ENCODE measurements at places on chromosomes 12 and 14.

DNA sequence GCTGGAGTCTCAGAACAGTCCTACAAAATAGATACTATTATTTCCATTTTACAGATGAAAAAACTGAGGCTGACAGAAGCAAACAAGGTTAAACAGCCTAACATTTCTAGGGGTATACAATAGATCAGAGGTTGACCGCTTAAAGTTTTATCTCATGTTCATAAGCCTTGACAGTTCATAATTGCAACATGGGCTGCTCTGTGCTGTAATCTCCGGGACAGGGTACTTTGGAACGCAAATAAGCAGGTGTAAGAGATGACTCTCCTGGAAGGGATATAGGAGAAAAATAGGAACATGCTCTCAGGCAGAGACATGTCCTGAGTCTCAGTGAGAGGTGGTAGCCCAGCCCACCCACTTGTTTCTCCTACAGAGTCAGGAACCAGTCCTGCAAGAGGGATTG, 72.8 kb upstream of the RBM19 start:
- no peak for DNase-seq

DNA sequence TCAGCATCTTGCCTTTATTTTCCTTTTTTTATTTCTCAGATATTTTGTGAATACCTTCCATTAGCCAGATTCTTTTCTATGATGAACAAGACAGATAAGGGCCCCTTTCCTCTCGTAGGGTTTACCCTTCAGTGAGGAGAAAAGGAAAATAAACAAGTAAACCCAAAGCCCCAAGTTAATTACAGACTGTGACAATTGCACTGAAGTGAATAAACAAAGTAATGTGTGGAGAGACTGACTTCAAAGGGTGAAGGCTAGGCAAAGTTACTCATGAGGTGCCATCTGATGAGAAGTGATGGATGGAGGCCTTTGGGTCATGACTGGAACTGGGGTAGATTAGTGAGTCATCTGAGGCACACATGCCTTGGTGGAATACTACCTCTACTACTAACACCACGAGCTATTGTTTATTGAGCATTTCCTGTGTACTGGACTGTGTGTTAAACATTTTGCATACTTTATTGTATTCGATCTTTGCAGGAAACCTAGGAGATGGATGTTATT, 143.4 kb upstream of the PRICKLE1 start:
- DNase-seq, result no peak

- DNase-seq, result no peak
Observed at GRCh38 chr12:13000616-13000924, 505 bp upstream of the HEBP1 start.

DNA sequence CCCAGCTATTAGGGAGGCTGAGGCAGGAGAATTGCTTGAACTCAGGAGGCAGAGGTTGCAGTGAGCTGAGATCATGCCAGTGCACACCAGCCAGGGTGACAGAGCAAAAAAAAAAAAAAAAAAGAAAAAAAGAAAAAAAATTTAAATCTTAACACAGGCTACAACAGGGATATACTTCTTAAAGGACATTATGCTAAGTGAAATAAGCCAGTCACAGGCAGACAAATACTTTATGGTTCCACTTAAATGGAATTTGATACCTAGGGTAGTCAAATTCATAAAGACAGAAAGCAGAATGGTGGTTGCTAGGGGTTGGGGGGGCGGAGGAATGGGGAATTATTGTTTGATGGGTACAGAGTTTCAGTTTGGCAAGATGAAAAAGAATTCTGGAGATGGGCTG, 14.8 kb upstream of the PPTC7 start:
- DNase-seq, result no peak

DNA sequence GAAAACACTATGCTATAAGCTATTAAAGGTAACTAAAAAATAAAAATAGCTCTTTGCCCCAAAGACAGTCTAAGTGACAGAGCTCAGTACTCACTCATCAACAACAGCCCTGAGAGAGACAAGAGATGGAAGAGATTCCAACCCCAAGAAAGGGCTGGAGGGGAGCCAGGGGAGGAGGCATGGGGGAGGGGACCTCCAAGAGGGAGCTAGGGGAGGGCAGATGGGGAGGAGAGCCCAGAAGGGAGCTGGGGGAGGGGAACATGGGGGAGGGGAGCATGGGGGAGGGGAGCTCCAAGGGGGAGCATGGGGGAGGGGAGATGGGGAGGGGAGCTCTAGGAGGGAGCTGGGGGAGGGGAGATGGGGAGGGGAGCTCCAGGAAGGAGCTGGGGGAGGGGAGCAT, 7.7 kb downstream of the SSH1 start:
- DNase-seq, result no peak

- no peak for DNase-seq
Observed at GRCh38 chr14:77616133-77616453, 344 bp downstream of the SPTLC2 start.

DNA sequence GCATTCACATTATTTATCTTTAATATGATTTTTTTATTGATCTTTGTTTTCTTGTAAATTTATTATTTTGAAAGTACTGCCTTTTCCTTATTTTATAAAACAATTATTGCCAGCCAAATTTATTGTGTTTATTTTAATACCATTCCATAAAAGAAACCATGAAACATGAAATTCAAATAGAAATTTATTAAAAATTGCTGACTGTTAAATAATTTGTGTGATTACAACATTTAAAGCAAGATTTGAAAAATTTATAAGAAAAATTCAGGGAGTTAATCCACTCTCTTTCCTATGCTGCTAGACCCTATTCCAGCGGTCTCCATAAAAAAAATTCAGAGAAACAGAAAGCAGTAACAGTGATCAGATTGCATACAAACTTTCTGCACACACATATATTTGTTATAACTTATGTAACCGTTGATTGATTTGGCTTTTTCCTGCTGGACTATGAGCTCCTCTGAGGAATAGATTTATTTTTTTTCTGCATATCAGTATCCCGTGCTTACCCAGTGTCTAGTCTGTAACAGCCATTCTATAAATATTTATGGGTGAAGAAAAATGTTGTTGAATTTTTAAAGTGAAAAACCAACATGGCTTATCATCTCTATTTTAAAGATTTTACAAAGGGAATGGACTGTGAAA, 68.1 kb downstream of the LRRK2 start:
- no peak for DNase-seq

DNA sequence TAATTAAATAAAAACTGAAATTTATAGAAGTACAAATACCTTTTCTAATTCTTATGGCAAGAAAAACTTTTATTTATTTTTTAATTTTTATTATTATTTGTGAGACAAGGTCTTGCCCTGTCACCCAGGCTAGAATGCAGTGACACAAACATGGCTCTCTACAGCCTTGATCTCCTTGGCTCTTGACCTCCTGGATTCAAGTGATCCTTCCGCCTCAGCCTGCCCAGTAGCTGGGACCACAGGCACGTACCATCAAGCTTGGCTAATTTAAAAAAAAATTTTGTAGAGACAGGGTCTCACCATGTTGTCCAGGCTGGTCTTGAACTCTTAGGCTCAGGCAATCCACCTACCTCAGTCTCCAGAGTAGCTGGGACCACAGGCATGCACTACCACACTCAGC, 47.4 kb downstream of the COCH start:
- DNase-seq, result no peak

DNA sequence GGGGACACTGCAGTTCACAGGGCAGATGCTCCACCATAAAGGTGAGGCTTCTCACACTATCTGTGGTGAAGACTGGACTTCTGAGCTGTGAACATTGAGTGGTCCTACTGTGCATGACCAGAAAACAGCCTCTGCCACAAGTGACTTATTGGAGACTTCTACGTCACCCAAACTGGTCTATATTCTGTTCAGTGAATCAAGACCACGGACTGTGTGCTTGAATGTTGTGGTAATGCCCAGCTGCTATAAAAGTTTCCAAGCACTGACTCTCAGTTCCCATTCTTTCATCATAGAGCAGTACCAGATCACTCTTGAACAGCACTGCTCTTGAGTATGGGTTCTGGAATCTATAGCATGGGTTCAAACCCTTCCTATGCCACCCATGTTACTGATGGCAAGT, 4.8 kb upstream of the PLEK2 start:
- no peak for DNase-seq

GRCh38 chr12:94701711-94702110, 51.4 kb upstream of the TMCC3 start:
- no peak for DNase-seq

GRCh38 chr14:39246618-39247017, 12.9 kb downstream of the MIA2 start:
- DNase-seq, result no peak
